ENCODE measurements at places on chromosomes 7 and 10.

DNA sequence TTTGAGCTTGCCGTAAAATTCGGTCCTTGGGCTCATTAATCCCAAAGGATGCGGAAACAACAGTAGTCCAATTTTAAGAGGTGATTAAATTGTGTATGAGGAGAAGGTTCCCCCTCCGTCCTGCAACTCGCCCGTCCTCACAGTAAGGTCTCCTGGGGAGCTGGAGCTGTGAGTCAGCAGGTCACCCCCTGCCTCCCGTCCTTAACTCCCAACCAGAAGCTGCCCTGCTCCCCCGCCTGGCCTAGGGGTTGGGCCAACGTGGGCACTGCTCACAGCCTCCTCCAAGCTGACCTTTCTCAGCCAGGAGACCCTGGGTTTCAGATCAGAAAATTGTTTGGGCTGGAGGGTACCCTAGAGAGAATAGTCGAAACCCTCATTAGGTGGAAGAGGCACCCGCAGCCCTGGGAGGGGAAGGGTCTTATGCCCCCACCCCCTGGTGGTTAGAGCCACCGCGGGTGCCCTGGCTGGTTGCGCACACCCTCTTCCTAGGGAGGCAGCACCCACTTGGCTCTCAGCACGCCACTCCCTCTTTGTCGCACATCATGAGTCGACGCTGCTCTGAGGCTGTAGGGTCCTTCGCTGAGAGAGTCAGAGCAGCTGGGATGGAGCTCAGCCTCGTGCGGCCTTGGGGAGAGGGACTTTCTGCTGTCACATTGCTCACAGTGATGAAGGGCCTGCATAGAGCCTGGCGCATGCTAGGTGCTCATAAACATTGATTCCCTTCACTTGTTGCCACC lies 131.2 kb downstream of the TACC2 start:
- DNase-seq = no peak

DNA sequence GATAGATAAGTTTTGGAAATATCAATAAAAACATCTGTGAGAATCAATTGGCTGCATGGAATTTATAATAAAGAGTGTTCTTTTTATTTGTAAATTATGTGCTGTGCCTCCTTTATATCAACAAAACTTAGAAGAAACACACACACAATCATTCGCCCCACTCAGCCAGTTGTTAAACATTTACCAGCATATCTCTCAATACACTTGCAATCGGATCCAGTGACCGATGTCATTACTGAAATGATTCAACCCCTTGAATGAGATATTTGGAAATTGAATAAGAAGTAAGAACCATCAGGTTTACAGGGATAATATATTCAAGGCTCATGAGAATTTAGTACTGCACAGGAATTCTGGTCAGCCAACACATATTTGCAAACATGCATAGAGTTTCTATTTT lies 35.6 kb downstream of the TAF3 start:
- no peak for DNase-seq

GRCh38 chr7:29343399-29343798 lies 148.8 kb downstream of the CHN2 start:
- DNase-seq = no peak

DNA sequence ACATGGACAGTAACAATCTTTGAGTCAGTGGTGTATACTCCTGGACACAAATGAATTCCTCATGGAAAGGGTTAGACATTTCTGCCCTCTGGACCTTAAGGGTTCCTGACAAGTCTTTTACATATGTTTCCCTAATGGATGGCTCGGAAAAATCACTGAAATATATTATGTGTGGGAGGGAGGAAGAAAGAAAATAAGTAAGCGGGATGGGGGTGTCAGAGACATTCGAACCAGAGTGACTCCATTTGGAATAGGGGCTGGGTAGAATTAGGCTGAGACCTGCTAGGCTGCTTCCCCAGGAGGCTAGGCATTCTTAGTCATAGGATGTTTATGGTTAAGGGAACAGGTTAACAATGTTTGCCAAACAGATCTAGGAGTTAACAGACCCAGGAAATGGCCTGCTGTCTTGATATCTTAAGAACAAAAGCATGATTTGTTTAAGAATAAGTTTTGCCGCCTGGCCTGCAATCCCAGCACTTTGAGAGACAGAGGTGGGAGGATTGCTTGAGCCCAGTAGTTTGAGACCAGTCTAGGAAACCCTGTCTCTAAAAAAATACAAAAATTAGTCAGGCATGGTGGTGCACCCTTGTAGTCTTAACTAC lies 1241.7 kb downstream of the TYW1 start:
- no peak for DNase-seq

- no peak for DNase-seq
Measured at GRCh38 chr7:14836571-14837189, 65.9 kb downstream of the DGKB start.

- DNase-seq = no peak
Measured at GRCh38 chr10:129949411-129949810, 14.7 kb downstream of the EBF3 start.

DNA sequence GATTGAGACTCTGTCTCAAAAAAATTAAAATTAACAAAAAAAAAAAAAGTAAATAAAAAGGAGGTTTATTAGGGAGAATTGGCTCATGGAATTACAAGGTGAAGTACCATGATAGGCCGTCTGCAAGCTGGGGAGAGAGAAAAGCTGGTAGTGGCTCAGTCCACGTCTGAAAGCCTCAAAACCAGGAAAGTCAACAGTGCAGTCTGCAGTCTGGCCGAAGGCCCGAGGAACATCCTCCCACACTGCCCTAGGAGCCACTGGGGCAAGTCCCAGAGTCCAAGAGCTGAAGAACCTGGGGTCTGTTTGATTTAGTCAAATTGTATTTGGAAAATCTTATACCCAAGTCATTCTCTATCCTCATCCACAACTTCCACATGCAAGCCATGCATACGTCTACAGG lies 59.0 kb upstream of the RAB18 start:
- no peak for DNase-seq

GRCh38 chr10:111379534-111380187 lies 302.8 kb downstream of the ADRA2A start:
- DNase-seq = no peak

DNA sequence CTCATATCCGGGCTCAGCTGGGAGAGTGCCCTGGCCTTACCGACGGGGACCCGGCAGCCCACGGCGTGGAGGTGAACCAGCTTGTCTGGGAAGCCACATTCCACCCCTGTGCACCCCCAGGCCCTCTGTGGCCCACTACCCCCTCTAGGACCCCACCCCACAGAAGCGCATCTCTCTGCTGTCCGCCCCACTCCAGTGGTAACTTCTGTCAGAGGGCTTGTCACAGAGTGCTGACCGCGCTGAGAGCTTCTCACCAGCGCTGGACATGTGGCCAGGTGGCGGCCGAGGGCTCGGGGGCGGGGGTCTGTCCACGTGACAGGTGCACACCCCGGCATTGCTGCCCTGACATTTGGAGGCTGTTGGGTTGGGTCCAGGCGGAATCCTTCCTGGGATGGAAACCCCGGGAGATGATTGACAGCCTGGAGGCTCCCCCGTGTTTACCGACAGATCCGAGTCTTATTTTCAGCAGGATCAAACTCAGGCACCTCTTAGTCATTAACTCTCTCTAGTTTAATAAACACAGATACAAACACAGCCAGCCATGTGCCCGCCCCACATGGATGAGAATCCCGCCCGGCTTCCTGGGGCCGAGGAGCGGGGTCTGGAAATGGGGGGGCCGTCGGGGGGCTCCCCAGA lies 5.1 kb downstream of the ELFN1 start:
- no peak for DNase-seq

DNA sequence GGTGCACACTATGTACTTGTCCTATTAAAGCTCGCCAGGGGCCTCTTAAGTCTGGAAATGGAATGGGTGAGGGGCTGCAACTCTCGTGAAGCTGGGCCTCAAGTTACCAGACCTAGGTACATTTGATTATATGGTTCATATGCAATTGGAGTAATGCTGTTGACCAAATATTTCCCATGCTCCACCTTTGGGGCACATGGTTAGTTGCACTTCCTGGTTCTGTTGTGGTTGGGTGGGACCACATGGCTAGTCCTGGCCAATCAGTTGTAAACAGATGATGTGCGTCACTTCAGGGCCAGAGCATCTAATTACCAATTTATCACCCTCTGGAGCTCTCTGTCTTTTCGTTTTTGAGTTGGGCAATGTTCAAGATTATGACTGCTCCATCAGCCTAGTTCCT lies 39.5 kb upstream of the OPN4 start:
- DNase-seq = no peak

GRCh38 chr10:43037942-43038782 lies 38.7 kb upstream of the RET start:
- no peak for DNase-seq

- DNase-seq = no peak
Measured at GRCh38 chr7:32251659-32252058, 181.5 kb upstream of the PDE1C start.

- no peak for DNase-seq
Measured at GRCh38 chr7:81256991-81257390, 338.1 kb upstream of the SEMA3C start.

DNA sequence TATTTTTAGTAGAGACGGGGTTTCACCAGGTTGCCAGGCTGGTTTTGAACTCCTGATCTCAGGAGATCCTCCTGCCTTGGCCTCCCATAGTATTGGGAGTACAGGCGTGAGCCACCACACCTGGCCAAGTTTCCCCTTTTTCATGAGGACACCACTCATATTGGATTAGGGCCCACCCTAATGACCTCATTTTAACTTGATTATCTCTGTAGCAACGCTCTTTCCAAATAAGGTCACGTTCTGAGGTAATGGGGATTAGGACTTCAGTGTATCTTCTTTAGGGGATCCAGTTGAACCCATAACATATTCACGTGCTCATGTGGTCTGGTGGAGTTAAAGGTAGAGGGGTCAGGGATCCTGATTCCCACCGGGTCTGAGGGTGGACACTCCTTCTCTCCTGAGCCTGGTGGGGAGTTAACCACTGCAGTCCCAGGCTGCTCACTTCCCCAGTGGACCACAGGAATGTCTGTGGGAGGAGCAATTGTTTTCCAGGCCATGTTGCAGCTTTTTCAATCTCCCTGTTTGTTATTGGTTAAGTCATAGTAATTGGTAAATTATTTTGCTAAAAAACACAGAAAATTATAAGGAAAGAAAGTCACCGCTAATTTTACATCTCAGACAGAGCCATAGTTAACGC lies 130.5 kb downstream of the GRK5 start:
- DNase-seq = peak; percentile 8

GRCh38 chr10:47094126-47094525 lies 182.9 kb downstream of the PTPN20 start:
- DNase-seq = no peak

DNA sequence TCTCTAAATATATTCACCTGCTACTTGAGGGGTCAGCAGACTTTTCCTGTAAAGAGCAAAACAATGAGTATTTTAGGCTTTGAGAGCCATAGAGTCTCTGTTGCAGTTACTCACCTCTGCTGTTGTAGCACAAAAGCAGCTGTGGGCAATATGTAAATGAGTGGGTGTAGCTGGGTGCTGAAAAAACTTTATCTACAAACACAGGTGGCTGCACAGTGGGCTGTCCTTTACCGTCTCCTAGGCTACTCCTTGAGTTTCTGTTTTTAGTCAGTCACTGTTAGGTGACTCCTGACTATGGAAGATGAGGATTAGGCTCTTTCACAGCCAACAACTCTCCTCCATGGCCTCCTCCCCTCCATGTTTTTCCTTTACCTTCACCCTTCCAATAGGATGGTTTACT lies 286.1 kb upstream of the C7orf33 start:
- no peak for DNase-seq

DNA sequence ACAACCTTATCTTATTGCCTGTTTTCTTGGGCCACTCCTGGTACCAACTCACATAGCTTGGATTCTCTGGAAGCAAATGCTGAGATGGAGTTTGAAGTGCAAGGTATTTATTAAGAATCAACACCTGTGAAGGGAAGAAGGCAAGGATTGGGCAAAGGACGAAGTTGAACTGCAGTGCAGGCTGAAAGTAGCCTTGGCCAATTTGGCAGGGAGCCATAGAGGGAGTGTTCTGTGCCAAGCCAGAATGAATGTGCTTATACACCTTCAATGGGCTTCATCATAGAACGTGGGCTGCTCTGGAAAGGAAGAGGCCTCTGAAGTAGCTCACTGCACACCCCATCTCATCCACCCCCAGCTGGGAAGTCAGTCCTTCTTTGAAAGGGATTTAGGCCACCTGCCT lies 79.8 kb upstream of the IFRD1 start:
- DNase-seq = no peak

DNA sequence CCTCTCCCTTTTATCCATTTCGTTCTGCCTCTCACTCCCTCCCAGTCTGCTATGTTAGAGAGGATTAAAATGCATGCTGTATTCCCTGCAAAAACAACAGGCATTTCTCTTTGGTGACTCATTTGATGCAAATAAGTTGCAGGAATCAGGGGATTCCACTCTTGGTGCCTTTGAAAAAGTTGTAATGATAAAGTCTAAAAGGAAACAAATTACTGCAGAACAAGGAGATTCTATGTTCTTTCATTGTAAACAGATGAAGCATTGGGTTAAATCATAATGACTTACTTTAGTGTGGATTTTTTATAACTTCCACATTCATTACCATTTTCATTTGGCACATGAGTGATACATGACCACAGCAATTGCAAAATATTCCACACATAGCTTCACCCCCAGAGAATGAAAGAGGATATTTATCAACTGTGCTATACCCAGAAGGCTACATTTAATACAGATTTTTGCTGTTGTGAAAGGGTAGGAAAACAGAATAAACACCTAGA lies 33.4 kb upstream of the ABLIM1 start:
- no peak for DNase-seq

DNA sequence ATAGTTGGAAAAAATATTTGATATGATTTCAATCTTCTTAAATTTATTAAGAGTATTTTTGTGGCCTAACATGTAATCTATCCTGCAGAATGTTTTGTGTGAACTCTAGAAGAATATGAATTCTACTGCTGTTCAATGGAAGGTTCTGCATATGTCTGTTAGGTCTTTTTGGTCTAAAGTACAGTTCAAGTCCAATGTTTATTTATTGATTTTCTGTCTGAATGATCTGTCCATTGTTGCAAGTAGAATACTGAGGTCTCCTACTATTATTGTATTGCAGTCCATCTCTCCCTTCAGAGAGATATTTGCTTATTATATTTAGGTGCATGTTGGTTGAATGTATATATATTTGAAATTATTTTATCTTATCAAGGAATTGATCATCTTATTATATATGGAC lies 18.9 kb upstream of the DYNC1I1 start:
- no peak for DNase-seq

GRCh38 chr10:22676435-22676834 lies 37.9 kb downstream of the PIP4K2A start:
- DNase-seq = no peak
